Urinary bladder (tissue), 4 donors: ENCODE measurements at places on chromosomes 1 and 21. TPM values are rescaled to one million over a fixed set of nuclear protein-coding genes. Genes with fewer than 3 reads are reported as not detected.

DNA sequence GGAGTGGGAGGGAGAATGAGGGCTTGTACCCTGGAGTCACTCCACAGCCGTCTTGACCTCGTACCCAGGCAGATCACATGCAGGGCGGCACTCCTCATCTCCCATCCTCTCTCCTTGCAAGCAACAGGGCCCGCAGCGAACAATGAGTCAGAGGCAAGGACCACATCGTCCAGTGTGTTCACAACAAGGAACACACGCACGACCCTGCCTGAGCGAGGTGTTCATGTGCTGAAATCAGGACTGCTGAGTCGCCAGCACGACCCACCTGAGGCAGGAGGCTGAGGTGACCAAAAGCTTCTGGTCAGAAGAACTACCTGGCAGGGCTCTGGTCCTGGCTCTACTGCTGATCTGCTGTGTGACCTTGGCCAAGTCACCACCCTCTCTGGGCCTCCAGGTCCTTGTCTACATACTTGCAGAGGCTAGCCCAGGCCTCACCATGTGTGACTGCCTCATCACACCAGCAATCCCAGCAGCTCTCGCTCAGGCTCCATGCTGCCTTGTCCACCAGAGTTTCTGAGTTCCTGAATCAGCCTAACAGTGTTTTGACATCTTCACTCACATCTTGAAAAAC, 78.0 kb downstream of the SSBP3 start:
- no peak for DNase-seq

DNA sequence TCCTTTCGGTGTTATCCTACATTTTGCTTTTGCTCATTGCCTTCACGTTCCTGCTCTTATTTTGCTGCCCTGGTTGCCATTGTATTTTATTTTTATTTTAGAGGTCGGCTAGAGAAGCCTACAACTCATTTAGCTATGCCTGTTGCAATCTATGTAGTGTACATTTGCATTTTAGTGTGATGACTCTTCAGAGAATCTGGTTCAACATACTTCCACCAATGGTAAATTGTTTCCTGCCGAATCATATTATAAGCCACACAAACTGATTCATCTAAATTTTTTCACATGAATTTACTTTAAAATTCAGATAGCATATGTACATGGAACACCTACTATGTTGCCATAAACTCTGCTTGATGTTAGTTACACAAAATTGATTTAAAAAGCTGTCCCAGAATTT, 1596.9 kb downstream of the PLA2G4A start:
- no peak for DNase-seq

- no peak for DNase-seq
Observed at GRCh38 chr1:169102567-169102966, 3.9 kb upstream of the ATP1B1 start.

DNA sequence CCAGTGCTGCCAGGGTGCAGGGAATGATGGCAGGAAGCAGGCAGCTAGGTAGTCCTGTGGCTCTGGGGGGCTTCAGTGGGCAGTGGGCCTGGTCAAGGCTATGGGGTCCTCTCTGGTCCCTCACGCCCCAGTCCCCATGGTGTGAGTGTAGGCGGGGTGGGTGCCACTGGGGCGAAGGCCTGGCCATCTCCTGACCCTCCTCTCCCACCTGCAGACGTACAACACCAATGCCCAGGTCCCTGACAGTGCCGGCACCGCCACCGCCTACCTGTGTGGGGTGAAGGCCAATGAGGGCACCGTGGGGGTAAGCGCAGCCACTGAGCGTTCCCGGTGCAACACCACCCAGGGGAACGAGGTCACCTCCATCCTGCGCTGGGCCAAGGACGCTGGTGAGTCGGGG, 53.7 kb downstream of the ALPL start:
- no peak for DNase-seq

DNA sequence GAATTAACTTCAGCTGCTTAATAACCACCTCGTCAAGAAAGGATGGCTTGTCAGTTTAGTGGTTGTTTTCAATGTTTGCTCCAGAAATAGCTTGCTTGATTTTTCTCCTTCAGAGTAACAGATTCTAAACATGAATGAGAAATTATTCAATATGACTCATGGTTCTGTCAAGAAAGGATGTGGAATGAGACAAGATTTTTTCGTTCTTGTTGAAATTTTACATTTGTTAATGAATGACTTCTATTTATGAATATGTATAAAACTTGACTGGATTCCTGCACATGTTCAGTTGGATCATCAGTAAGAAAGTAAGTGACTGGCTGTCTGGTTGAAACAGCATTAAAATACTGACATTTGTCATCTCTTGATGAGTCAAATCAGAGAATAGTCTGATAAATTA, 38.3 kb downstream of the IFI44 start:
- no peak for DNase-seq

DNA sequence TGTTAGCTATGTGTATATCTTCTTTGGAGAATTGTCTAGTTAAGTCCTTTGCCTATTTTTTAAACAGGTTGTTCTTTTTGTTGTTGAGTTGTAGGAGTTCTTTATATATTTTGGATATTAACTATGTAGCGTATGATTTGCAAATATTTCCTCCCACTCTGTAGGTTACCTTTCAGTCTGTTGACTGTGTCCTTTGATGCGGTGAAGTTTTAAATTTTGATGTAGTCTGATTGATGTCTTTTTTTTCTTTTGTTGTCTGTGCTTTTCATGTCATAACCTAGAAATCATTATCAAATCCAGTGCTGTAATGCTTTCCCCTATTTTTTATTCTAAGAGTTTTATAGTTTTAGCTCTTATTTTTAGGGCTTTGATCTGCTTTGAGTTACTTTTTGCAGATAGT, 8.7 kb upstream of the KISS1 start:
- no peak for DNase-seq

DNA sequence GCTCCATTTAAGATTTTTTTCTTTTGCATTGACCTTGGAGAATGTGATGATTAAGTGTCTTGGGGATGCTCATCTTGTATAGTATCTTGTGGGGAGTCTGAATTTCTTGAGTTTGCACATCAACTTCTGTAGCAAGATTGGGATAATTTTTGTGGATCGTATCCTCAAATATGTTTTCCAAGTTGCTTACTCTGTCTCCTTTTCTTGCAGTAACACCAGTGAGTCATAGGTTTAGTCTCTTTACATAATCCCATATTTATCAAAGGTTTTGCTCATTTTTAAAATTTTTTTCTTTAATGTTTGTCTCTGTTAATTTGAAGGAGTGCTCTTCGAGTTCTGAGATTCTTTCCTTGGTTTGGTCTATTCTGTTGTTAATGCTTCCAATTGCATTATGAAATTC, 41.7 kb upstream of the ANGPTL1 start:
- DNase-seq = no peak

Gene TAGLN2
- 318 TPM for polyA plus RNA-seq

- DNase-seq = peak; percentile 10
Observed at GRCh38 chr21:24204641-24205040, 1402.6 kb downstream of the MRPL39 start.

Gene KPRP
- not detected for polyA plus RNA-seq

DNA sequence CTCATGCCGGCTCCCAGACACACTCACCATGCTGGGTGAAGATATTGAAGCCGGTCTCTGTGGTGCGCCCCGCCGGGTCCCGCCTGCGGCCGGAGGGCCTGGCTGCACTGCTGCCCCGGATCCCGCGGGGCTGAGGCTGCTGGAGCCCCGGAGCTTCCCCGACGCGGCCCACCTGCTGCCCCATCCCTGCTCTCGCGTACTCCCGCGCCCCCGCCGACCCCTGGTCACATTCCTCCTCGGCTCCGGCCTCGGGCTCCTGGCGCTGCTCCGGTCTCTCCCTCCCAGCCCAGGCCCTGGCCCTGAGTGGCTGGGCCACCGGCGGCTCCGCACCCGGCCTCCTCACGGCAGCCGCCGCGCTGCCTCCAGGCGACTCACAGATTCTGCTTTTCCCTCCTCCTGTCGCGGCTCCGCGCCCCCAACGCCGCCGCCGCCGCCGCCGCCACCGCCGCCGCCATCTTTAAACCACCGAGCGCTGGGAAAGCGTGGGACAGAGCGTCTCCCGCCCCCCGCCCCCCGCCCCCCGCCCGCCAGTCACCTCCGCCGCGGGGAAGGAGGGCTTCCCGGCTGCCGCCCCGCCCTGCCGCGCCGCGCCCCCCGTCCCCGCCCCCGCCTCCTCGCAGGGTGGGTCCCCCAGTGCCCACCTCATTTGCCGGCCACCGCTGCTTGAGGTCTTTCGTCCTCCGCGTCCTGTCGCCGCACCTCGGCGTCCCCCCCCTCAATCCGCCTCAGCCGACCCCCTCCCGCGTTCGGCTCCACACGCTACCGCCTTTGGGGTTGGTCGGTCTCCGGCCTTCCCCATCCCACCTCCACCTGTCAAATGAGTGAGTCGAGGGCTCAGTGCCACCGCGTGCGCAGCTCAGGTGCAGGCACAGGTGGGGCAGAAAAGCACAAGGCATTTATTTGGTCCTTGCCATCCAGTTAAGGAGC, at the start of gene ABL2:
Gene ABL2 (minus strand): TSS at position 464 of the 927 bp plus-strand sequence. CDS start 280 bp downstream, at position 184.
- no peak for DNase-seq

DNA sequence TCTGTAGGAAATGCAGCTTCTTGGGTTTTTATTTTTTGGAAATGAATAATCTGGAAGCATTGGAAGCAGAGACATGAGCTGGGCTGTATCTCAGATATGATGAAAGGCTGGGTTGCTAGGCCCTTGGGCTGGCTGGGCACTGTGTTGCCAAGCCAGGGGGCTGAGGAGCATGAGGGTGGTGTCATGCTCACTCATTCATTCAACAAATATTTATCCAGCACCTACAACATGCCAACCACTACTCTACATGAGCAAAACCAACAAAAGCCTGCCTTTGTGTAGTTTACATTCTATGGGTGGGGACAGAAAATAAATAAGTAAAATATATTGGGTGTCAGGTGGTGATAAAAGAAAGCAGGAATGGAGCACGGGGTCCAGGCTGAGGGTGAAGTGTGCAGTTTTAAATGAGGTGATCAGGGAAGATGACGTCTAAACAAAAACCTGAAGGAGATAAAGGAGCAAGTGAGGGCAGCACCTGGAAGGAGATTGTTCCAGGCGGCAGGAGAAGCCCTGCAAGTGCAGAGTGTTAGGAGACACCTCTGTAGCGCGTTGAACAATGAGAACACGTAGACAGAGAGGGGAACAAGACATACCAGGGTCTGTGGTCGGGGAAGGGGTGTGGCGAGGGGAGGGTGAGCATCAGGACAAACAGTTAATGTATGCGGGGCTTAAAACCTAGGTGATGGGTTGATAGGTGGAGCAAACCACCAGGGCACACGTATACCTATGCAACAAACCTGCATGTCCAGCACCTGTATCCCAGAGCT, 10.9 kb downstream of the TAGLN2 start:
- DNase-seq = no peak

Gene KRTAP10-2
- not detected for polyA plus RNA-seq

Gene LINGO4
- polyA plus RNA-seq = 0.19 TPM

Gene FAM177B
- polyA plus RNA-seq = 0.41 TPM

DNA sequence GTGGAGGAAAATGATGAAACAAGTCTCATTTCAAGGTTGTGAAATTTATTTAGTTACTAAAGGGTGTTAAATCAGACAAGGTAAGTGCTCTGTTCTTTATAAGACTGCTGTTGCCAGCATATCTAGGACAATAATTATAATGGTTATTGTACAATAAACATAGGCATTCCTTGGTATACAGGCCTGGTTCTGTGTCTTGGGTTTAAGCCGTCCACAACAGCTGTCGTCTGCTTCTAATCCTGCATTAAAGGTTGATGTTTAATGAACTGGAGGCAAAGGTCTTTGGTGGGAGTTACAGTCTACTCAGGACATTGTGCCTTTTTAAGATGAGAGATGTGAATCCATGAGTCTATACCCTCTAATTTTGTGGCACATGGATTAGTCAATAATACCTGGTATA, 23.4 kb upstream of the FMO4 start:
- DNase-seq = no peak

- no peak for DNase-seq
Observed at GRCh38 chr1:98870959-98871903, 133.4 kb downstream of the PLPPR5 start.

GRCh38 chr1:113587475-113587874, 171.8 kb downstream of the PHTF1 start:
- no peak for DNase-seq

DNA sequence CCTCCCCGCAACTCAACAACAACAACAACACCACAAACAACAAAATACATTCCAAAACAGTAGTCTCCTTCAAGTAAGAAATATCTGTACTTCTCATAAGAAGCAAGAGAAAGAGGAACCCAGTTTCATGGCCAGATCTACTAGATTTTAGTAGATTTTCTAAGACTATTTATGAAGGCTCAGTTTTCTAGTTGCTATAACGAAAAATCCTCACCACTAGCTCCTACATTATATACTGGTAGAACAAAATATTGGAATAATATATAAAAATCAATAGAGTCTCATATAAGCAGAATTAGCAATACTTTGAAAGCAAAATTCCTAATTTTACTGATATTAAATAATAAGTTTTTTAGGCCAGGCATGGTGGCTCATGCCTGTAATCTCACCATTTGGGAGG, 86.9 kb downstream of the LYST start:
- DNase-seq = no peak

DNA sequence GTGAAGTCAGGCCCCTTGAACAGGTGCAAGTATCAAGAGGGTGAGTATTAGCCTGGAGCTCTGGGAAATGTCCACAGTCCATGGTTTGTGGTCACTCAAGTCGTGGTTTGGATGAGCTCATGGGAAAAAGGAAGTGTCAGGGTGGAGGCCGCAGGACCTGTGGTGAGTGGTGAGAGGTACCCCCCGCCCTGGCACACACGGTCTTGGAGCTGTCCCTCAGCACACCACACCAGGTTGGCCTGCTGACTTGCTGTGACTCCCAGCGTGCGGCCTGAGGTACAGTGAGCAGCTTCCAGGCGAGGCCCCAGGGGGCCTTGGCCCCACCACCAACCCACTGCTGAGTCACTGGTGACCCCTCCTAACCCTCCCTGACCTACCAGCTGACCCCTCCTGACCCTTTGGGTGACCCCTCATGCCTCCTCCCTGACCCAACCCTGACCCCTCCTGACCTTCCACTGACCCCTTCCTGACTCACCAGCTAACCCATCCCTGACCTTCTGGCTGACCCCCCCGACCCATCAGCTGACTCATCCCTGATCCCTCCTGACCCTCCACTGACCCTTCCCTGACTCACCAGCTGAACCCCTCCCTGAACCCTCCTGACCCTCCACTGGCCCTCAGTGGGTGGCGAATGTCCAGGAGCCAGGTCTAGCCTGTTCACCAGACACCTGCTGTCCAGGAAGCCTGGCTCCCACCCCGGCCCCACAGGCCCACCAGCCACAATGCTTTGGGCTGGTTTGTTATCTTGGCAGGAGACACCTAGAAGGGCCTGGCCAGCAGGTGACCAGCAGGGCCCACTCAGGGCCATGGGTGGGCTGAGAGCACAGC, 34.8 kb upstream of the RNF187 start:
- no peak for DNase-seq

Gene AIM2
- 0.63 TPM for polyA plus RNA-seq

Gene PAQR6
- 1.5 TPM for polyA plus RNA-seq

Gene CA6
- not detected for polyA plus RNA-seq

Gene PRCC
- 49.5 TPM for polyA plus RNA-seq

Gene NTNG1
- 12.1 TPM for polyA plus RNA-seq

Gene ZBTB8A
- polyA plus RNA-seq = 7.4 TPM
